ENCODE measurements at places on chromosomes 5 and 9.

DNA sequence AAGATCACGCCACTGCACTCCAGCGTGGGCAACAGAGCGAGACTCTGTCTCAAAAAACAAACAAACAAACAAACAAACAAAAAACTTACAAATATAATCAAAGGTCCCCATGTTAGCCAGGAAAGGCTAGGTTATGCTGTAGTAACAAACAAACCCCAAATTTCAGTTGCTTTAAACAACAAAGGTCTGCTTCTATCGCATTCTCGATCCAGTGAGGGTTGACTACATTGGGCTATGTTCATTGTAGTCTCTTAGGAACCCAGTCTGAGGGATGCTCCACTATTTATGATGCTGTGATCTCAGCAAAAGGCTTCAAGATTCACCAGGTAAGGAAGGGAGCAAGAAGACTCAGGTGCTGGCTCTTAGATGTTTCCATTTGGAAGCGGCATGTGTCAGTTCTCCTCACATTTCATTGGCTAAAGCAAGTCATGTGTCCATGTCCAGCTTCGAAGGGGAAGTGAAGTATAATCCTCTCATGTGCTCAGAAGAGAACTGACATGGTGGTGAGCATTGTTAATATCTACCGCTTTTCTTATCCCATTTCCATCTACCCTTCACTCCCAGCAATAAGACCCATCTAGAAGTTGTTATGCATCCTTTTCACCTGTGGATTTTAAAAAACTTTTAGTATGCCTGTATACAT is 26.5 kb upstream of the NEK6 start:
- DNase-seq, result no peak

DNA sequence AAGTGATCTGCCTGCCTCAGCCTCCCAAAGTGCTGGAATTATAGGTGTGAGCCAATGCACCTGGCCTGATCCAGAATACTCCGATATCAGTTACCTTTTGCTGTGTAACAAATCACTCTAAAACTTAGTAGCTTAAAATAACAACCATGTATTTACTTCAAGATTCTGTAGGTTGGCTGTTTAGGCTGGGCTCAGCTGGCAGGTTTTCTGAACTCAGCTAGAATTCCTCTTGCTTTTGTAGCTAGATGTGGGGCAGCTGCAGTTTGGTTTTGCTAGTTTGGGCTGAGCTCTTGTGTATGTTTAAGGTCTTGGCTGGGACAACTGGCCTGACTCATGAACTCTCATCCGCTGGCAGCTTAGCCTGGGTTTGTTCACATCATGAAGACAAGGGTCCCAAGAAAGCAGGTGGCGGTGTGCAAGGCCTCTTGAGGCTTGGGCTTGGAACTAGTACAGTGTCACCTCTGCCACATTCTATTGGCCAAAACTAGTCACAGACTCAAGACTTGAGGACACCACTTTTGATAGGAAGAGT is 138.3 kb upstream of the SHB start:
- DNase-seq, result no peak

DNA sequence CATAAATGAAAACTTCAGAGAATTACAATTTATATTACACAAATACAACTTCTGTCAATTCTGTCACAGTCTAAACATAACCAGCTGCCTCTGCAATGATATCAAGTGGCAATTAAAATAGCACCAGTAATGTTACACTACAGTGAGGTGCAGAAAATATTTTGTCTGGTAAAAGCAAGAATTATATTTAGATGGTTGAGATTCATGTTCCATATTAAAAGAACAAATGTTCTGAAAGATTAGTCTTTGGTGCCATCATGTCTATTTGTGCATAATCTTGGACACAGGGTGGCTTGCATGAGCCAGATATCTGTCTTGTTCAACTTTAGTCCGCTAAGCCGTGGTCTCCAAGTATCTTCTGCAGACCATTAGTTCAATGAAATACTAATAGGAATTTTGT is 29.0 kb upstream of the PRR16 start:
- DNase-seq, result no peak

GRCh38 chr5:156800929-156801328 is 49.2 kb upstream of the PPP1R2B start:
- no peak for DNase-seq

GRCh38 chr5:83151821-83152220 is 74.5 kb downstream of the XRCC4 start:
- no peak for DNase-seq

GRCh38 chr9:81427870-81428269 is 261.5 kb downstream of the TLE1 start:
- no peak for DNase-seq

- no peak for DNase-seq
Observed at GRCh38 chr9:29203244-29203930, 1630.1 kb upstream of the C9orf72 start.

- no peak for DNase-seq
Observed at GRCh38 chr5:26940994-26941393, 97.4 kb downstream of the CDH9 start.

GRCh38 chr5:167658889-167659288 is 632.6 kb upstream of the WWC1 start:
- no peak for DNase-seq

DNA sequence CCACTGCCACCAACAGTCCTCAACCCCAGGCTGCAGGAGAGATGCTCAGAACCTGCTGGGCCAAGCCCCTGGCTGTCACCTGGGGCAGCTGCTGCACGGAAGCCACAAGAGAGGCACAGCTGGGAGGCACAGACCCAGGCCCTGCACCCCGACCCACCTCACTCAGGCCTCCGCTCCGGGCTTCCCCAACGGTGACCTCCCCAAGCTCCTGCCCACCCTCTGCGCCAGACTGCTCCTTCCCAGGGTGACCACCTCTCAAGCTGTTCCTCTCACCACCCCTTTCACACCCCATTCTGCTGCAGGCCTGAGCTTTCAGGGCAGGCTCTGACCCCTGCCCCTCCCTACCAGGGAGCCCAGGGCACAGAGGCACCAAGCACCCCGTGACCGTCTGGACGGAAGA is 33.0 kb downstream of the VAV2 start:
- no peak for DNase-seq

DNA sequence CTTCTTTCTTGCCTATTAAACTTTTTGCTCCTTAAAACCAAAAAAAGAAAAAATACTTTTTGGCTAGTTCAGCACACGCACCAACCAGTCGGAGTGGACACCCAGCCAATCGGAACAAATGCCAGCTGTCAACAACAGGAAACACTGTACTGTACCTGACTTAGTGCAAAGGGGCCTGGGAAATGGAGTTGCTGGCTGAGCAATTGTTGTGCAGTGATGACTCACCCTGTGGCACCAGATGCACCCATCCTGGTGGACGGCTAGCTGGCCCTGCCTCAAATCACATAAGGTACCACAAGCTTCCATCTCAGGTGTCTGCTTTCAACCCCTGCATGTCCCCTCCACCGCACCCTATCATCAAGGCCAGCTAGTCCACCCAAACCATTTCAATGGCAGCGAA is 20.9 kb downstream of the FOXE1 start:
- DNase-seq, result peak; percentile 11

DNA sequence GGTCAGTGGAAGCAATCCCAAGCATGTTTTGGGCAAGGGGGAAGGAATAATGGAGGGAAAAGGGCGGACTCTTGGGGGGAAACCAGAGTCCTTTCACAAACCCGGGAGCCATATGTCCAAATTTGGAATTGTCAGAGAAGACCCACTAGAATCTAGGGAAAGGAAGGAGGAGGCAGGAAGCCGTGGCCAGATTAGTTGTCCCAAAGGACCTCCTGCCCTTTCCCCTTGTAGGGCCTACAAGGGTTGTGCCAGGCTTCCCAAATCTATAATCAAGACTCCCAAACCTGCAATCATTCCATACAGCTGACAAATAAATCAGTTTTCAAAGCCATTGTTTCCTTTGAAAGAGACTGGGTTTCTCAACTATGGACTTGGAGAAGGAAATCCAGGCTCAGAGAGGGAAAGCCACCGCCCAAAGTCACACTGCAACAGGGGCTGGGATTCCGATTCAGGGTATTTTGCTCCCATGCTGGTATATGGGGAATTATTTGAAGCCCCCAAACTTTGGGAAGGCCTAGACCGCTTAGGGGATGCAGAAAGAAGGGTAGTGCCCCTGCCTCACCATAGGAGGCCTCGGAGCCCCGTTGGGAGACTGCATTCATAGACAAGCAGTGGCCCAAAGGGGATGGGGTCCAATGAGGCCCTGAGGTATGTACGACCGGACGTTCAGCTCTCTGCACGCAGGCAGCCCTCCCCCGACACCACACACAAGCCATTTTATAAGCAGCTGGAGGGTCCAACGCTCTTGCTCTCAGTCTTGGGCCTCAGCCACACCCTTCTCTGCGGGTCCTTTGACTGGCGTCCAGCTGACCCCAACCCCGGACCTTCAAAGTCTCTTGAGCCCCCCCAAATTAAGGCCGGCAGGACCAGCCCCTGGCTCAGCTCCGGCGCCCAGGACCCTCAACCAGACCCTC is 815 bp downstream of the ANXA6 start:
- DNase-seq, result no peak
